ENCODE measurements at places on chromosomes 13 and 19.

- DNase-seq: no peak
These were observed 104.2 kb downstream of the SLITRK6 start for GRCh38 chr13:85694992-85695391.

- DNase-seq: no peak
These were observed 36.0 kb upstream of the POU2F2 start for GRCh38 chr19:42168206-42168605.

DNA sequence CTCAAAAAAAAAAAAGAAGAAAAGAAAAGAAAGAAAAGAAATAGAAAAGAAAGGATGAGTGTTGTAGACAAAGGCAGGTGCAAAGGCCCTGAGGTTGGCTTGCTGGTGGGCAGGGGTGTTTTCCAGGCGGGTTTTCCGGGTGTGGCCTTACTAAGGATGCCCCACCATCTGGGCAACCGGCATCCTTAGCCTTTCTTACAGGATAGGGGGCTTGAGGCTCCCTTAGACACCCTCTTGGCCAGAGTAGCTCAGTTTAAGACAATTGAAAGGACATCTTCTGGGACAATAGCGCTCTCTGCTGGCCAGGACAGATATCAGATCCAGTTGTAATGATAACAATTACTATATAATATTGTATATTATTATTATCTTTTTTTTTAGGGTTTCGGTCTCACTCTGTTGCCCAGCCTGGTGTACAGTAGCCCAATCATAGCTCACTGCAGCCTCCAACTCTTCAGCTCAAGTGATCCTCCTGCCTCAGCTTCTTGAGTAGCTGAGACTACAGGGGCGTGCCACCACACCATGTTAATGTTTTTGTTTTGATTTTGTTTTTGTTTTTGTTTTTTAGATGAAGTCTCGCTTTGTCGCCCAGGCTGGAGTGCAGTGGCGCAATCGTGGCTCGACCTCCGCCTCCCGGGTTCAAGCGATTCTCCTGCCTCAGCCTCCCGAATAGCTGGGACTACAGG is 1.4 kb upstream of the QTRT1 start:
- peak; percentile 42 for DNase-seq

GRCh38 chr19:38047641-38048040 is 140.6 kb downstream of the SIPA1L3 start:
- DNase-seq: no peak

DNA sequence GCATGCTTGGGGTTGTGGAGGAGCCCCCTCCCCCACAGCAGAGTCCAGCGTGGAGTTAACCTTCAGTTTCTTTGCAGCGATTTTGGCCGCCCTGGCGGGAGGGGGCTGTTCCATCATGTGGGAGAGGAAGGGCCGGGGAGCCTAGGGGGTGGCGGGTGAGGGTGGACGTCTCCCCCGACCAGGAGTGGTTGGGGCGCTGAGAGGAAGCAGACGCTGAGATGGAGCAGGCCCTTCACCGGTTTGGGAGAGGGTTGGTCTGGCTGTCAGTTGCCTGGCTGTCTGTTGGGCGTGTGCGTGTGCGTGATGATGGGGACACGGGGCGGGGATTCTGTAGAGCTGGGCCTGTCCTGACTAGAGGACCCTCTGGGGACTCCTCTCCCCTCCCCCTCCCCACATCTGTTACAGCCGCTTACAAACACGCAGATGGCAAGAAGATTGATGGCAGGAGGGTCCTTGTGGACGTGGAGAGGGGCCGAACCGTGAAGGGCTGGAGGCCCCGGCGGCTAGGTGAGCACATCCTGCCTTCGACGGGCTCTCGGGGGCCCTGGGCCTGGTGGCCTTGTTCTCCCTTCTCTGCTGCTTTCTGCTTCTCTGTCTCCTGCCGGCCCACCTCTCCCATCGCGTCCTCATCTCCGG is 9.8 kb upstream of the LIN7B start:
- DNase-seq: no peak

GRCh38 chr19:28020619-28021258 is 1192.2 kb downstream of the UQCRFS1 start:
- DNase-seq: no peak

DNA sequence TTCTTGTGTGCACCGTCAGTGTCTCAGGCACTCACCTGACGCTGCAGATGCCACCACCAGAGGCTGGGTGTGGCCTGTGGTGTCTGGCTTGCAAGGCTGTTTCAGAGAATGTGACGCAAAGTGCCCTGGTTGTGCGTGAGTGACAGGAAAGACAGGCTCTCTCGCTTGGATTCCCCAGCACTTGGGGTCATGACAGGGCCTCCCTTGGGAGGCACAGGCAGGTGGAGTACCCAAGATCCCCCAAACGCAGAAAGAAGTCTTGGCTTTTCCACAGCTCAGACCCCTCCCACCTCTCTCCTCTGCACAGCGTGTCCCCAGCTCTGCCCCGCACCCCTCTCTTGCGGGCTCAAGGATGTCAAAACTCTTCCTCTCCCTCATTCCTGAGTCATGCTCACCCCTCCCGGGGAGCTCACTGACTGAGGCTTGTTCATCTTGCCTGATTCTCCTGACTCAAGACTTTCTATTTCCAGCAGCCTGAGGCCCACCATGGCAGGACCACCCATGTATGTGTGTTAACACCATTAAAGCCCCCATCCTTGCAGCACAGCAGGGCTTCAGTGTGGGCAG is 21.0 kb downstream of the DHX34 start:
- DNase-seq: peak; percentile 75

- DNase-seq: peak; percentile 61
These were observed 126.4 kb upstream of the SLC10A2 start for GRCh38 chr13:103192511-103193135.

- DNase-seq: peak; percentile 97
These were observed at the start of gene DIAPH3 for GRCh38 chr13:60163478-60164233. Gene DIAPH3, minus strand, starts transcription at chr13:60163928. Its CDS starts 162 bp downstream, at chr13:60163766.

DNA sequence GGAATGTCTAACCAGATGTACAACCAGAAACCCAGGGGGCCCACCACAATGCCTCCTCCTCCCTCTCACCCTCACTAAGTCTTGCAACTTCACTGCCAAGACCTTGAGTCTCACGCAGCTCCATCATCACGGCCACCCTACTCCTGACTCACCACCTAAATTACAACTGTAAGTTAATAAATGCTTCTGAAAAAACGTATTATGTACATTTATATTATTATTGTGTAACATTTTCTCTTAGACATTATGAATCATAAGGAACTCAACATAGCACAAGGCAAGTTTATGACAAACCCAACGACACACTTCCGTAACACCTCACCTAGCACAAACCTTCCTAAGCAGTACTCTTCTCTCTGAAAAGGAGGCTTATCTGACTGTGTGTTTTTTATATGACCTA is 20.7 kb downstream of the MIPEP start:
- peak; percentile 93 for DNase-seq

Data from fibroblast of skin of abdomen (primary cell).